ENCODE measurements at places on chromosomes 4 and X.
A peak's percentile ranks its signal among the peaks of the same experiment; 100 is the strongest.

DNA sequence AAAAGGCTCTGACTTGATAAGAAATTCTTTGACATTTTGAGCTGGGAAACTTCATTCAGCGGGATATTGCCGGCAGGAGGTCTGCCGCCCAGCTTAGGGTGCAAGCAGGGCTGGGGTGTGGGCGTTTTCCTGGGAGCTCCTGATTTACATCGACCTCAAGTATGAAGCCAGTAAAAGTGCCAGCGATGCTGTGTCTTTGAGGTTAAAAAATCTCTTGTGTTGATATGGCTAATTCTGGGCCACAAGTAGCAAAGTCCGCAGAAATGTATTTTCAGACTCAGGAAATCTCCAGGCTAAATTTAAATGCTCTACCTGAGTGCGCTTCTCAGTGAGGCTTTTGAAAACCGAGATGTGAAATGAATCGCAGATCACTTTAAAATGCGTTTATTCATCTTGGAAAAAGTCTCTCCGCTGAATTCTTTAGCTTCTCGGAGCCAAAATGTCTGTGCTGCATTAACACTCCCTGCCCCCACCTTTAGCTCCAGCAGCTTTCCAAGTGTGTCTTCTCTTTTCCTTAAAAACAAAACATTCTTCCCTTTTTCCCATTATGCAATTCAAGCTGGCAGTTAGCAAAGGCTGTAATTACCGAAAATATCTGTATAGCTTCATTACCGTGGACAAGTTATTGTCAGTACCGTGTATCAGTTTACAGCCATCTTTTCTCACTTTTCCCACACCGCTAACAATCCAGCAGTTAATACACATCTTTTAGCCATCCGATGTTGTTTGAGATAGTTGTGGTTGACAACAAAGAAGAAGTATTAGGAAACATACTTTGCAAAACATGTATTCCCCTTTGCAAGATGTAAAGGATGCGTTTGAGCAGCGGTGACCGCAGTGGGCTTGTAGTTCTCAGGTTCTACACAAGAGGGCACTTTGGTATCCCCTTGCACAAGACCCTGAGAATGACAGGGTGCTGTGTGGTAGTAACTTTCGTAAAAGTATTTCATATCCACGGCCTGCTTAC, 136.0 kb upstream of the STX18 start:
- DNase-seq, result no peak

DNA sequence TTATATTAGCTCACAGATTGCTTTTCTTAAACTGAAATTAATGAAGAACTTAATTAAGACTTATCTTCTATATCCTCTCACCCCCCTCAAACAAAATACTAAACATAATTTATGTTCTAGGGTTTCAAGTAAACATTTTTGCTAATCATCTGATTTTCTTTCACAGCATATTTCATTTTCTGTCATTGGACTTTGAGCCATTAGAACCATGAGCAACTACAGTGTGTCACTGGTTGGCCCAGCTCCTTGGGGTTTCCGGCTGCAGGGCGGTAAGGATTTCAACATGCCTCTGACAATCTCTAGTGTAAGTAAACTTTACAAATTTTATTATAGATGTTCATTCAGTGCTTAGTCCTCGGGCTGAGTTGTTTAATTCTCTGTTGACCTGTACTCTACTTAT, 3.3 kb downstream of the PDLIM5 start:
- no peak for DNase-seq

DNA sequence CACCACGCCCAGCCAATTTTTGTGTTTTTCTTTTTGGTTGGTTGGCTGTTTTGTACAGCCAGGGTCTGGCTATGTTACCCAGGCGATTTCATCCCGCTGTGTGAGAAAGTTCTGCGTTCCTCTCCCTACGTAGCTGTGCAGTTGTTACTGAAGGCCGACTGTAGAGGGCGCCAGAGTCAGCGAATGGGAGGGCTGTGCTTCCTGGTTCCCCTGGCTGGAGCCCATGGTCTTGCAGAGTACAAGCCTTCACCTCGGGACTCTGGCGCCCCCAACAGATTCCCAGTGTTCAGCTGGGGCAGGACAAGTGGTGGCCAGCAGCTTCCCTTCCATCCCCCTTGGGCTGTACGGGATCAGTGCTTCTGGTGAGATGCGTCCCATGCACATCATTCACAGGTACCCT, 5.6 kb upstream of the CT45A1 start:
- DNase-seq, result no peak

DNA sequence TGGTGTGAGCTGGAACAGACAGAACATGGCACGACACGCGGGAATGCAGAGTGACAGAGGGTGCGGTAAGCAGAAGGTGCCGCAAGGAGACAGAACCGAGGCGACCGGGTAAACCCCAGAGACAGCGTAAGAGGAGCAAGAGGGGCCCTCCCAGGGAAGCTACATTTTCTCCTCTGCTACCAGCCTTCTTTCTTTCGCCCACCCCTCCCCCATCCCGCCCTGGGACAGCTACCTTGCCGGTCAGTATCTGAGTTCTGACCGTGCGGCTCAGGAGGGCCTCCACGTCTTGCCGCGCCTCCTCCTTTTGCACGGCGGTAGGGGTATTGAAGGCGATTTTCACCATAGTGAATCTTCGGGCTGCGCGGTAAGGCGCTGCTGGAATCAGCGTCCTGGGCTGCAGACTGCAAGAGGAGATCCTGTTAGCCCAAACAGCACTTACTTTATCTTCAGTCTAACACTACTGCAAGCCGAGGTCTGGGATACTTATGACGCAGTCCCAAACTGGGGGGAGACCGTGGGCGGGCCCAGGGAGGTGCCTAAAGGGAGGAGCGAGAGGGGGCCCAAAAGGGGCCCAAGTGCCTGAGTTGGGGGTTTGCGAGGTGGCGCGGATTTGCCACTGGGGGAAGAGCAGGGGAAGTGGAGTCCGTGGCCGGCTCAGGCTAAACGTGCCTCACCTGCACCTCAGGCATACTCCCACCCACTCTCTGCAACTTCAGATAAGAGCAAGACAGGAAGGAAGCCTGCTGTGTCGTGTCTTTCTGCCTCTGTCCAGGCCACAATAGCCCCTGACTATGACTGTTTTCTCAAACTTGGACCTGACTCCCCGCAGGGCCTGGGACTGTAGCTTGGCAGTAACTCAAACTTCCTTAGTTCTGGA, at the start of gene ITM2A:
Gene ITM2A, minus strand, starts transcription at position 462 of the 877 bp plus-strand sequence. Its CDS starts 119 bp downstream, at position 343.
- DNase-seq, result peak; percentile 47

GRCh38 chr4:189121336-189121735, 819.3 kb upstream of the FRG1 start:
- DNase-seq, result no peak

- DNase-seq, result no peak
Measured at GRCh38 chr4:126109836-126110235, 795.1 kb downstream of the FAT4 start.

DNA sequence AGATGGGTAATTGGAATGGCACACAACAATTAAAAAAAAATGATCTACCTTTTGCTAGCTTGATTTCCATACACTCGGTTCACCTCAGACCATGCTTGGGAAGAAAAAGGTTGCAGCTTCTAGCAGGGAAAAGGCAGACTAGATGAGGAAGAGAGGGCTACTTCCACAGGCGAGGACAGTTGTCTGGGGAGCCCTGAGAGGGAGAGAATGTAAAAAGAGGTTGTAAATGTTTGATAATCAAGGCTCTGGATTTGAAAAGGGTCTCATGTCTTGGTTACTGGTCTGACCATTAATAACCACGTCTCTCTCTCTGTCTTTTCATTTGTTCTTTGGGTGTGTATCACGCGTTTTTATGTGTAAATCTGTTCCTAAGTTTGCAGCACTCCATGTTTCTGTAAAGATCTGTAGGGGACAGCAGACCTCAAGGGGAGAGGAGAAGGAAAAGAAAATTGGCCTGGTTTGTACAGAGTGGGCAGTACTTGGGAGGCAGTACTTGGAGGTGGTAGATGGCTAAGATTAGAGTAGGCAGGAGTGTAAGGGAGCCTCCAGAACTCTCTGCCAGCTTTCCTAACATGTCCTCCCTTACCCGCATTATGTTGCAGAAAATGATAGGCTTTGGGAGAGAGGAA, 750 bp downstream of the ARMCX5 start:
- peak; percentile 9 for DNase-seq

DNA sequence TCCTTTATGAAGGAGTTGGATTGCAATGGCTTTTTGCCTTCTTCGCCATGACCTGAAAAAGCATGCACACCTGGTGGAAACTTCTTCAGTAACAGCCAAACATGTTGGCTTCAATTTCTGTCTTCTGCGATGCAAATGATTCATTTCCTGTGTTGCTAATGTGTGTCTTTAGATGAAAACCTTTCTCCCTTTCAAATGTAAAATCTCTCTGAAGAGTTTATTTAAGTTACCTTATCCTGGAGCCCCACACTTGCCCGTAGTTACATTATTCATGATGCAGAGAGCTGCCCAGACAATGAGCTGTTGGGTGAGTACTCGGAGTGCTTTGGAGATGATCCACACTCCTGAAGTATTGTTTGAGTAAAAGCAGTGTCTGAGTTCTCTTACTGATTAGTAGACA, 1100.9 kb downstream of the RPA4 start:
- no peak for DNase-seq

GRCh38 chr4:174595141-174595929, 73.0 kb upstream of the HPGD start:
- no peak for DNase-seq

- DNase-seq, result no peak
Measured at GRCh38 chrX:66015900-66016689, 23.8 kb downstream of the VSIG4 start.

DNA sequence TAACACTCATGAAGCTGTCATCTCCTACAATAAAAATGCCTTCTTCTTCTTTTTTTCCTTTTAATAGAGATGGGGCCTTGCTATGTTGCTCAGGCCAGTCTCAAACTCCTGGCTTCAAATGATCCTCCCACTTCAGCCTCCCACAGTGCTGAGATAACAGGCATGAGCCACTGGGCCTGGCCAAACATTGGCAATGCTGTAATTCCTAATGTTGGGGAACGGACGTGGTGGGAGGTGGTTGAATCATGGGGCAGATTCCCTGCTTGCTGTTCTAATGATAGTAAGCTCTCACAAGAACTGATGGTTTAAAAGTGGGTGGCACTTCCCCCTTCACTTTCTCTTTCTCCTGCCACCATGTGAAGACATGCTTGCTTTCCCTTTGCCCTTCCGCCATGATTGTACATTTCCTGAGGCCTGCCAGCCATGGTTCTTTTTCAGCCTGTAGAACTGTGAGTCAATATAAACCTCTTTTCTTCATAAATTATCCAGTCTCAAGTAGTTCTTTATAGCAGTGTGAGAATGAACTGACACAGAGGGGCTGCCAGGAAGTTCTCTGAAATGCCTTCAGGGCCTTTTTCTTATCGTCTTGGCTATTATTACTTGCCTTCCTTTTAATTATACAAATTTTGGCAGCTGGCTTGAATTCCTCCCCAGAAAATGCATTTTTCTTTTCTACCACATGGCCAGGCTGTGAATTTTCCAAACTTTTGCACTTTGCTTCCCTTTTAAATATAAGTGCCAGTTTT, 93.0 kb downstream of the CENPC start:
- DNase-seq, result no peak

DNA sequence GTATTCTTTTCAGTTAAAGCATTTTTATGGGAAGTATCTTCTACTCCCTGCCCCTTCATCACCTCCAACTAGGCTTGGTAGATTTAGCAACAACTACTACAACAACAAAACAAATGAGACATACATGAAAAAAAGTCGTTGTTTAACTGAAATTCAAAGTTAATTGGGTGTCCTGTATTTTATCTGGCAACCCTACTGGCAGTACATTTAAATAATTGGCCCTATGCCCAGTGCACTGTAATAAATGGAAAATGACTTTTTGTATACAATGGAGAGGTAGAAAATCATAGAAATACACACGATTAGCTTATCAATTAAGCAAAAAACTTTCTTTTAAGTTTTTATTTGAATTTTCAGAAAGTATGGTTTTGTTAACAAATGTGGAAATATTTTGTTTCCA, 21.4 kb upstream of the CLGN start:
- no peak for DNase-seq

DNA sequence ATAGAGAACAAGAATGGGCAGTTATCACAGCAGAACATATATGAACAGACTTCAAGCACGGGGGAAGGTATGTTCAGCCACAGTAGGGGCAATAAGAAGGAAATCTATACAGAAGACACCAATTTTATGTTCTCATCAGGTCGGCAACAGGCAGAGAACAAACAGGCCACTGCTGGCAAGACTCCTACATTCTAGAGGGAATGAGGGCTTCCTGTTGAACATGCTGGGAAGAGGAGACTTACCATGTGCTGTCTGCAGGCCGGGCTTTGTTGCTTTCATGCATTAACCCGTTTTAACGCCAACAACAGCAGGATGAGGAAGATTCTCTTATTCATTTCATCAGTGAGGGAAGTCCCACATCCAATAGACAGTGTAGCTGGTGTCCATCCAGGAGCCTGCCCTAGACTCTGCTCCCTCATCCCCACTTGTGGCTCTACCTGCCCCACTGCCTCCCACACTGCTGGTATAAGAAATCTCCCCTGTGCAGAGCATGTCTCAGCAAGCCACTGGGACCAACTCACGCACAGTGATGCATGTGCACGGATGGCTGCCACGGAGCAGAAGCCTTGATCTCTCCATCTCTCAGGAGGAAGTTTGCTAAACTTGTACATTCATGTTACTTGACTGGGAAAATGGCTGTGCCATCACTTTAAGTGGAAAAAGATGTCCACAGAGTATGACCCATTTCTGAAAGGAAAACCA, 84.5 kb downstream of the ACOX3 start:
- DNase-seq, result no peak

DNA sequence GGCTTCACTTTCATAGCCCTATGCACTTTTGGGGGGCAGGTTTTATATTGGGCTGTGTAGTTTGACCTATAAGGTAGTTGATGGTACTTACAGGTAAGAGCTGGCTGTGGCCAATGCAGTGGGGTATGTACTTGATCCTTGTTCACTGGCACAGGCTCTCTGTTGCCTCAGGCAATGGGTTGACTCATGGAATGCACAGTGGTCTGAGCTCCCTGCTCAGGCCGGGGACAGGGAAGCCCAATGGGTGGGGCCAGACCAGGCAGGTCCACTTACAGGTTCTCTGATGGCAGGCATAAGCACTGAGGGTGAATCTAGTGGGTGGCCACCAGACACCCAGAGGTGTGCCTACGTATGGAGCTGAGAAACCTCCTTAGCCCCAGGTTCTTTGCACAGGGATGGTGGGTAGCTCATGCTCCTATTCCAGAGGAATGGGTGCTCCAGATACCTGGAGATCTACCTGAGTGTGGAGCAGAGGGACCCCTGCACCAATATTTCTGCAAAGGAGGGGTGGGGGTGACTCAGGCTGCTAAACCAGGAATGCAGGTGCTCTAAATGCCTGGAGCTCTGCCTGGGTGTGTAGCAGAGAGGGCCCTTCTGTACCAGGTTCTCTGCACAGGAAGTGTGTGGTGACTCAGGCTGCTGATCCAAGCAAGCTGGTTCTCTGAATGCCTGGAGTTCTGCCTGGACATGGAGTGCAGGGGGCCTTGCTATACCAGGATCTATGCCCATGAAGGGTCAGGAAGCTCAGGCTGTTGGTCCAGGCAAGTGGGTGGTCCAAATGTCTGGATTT, 52.3 kb downstream of the IL1RAPL2 start:
- DNase-seq, result no peak

All from spinal cord (tissue), 10 donors.